ENCODE measurements at places on chromosomes 1 and 21.

DNA sequence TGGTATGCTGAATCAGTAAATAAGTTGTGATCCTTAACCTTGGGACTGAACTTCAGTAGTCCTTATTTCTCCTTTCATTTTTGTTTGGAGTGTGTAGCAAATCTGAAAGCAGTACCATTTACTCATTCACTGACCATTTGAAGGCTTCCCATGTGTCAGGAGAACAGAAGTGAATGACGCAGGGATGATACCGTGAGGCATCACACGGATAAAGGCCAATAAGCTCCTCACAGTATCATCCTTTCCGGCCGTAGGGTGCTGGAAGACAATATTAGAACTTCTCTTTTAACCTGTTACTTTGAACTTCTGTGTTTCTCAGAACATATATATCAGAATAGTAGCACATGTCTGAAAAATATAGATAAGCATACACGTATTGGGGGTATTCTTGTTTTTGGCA lies 21.3 kb downstream of the BACH1 start:
- DNase-seq = no peak

DNA sequence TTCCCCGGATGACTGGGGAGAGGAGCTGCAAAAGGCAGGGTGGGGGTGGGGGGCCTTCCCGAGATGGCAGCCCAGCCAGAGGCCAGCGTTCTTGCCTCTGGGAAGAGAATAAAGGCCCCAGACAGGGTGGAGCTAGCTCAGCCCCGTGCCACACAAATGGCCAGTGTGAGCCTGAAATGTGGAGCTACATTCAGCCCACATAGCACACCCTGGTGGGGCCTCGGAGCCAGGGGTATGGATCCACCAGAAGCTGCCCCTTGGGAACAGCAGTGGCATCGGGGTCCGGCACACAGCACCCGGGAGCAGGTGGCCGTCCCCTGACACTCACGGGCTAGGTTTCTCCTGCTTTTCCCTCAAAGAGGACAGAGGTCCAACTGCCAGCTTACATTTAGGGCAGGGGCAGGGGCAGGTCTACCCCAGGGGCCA lies 93.9 kb downstream of the PDE9A start:
- DNase-seq = no peak

DNA sequence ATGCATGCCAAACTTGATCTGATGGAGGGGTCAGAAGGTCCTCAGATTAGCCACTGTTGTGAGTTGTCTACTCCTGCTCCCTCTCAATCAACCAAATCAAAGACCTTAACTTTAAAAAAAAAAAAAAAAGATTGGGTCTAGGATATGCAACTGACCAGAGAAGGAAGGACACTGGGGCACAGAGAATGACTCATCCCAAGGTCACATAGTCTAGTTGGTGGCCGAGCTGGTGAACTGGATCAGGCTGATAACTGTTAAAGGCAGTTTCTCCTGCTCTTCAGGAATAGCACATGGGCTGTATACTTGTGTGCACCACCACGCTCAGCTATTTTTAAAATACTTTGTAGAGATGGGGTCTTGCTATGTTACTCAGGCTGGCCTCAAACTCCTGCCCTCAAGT lies 14.8 kb upstream of the S100A7 start:
- DNase-seq = no peak

DNA sequence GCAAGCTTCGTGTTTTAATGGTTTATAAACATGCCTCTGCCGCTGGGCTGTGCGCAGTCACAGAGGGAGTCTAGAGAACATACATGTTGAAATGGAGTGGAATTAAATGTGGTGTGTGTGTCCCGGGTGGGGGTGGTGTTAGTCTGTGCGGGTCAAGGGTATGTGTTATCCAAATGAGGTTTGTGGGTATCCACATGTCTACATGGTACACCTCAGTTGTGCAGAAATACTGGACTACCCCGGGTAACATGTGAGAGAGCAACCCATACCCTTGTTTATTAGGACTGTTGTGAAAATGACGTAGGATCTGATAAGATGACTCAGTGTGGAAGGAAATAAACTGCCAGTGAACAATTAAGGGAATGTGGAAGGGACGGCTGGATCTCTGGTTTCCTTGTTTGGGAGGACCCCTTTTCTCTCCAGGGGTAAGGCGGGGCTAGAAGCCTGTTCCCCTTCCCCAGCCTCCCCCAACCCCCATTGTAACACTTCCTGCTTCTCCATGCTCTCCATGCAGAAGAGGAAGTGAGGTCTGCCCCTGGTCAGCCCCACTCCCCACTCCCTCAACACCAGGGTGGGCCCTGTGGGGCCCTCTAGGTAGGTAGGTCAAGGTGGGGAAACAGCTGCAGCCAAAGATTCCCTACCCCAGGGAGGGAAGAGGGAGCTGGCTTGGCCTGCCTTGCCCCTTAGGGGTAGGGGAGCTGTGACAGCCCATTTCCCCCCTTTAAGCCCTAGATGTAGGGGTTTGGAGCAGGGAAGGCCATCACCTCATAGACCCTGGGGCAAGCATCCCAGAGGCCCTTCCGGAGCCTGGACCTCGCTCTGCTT lies 690 bp downstream of the EPS8L3 start:
- no peak for DNase-seq

- DNase-seq = no peak
Observed at GRCh38 chr1:229238674-229239415, 32.1 kb upstream of the RAB4A start.

DNA sequence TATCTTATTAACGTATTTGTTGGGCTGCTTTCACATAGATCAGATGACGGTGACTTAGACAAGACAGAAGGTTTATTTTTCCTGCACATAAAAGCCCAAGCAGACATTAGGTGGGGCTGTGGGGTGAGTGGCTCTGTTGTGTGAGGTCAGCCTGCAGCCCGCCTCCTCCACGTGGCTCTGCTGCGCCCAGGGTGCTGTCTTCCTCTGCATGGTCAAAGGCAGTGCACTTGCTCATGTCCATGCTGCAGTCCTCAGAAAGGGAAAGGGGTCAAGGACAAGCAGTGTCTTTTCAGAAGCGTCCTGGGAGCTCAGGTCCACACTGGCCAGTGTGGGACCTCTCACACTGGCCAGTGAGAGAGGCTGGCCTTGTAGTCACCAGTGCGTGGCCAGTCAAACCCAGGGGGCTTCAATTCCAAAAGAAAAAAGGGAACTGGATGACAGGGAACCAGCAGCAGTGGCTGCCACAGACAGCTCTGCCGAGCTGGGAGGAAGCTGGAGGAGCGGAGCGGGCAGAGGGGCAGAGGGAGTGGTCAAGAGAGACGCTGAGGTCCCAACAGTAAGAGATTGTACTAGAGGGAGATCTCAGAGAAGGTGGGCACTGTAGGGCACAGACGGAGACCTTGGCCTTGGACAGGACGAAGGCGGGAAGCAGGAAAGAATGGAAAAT lies 35.9 kb upstream of the SLC45A1 start:
- no peak for DNase-seq

DNA sequence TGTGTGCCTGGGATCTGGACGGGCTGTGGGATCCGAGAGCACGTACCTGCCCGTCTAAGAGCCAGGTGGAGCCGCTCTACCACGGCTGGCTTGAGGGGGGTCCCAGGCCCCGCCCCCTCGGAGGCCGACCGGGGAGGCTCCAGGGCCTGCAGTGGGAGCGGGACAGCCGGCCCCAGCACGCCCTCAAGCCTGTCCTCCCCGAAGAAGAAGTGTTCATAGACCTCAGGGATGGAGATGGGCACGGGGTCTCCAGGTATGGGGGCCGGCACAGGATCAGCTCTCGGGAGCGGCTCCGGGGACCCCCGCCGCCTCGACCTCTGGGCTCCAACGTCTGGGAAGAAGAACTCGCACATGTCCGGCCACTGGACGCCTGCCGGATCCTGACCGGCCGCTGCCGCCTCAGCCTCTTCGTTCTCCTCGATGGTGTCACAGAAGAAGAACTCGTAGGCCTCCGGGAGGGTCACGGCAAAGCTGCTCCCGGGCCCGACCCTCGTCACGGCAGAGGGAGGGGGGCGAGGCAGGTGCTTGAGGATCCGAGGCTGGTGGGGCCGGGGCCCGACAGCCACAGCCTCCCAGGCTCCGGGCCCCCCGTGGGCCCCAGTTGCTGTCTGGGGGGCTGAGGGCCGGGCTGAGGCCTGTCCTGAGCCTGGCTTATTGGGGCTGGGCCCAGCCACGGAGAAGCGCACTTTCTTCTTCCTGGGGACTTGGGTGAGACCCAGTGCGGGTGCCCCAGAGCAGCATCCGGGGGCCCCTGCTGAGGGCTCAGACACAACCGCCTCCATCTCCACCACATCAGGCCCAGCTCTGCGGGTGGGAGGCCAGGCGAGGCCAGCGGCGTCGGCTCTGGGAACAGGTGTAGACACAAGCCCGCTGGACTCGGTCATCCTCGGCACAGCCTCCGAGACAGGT lies 2.8 kb downstream of the PERM1 start:
- DNase-seq = no peak

DNA sequence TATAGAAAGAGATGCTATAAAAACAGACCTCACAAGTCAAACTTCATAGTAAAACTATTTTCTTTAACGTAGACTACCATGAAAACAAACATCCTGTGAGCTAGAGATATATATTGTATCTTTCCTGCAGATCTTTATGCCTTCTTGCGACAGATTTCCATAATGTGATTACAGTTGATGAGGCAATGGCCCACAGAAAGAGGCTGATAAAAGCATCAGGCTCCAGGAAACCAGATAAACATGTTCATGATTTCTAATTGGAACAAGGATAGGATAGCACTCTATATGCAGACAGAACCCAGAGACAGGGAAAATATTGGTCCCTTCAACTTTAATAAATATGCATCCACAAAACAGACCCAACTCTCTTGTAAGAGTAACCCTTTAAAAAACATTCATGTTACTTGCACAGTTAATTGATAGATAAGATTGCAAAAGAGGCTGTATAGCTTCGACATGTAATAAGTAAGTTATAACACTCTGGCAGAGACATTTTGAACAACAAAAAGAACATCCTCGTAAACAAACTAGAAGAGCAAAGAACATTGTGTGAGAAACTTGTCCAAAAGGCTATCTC lies 329.4 kb downstream of the AGBL4 start:
- no peak for DNase-seq

- DNase-seq = no peak
Observed at GRCh38 chr1:156376146-156376545, 7.1 kb downstream of the RHBG start.

GRCh38 chr1:155177192-155177917 lies 3.7 kb downstream of the TRIM46 start:
- no peak for DNase-seq

DNA sequence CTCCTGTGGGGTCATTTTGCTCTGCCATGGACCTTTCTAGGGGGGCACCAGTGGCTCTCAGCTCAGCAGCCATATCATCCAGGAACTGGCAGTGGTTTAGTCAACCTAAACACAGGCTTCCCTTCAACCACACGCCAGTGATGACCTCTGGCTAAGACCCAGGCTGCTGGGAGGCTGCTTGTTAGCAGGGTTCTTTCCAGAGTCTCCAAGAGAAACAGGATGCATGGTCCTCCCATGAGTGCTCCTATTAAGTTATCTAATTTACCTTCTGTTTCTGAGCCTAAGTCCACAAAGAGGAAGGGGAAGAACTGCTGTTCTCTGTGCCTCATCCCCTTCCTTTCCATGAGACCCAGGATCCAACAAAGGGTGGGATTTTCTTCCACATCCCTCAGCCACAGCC lies 137.3 kb upstream of the PLXNA2 start:
- DNase-seq = no peak

DNA sequence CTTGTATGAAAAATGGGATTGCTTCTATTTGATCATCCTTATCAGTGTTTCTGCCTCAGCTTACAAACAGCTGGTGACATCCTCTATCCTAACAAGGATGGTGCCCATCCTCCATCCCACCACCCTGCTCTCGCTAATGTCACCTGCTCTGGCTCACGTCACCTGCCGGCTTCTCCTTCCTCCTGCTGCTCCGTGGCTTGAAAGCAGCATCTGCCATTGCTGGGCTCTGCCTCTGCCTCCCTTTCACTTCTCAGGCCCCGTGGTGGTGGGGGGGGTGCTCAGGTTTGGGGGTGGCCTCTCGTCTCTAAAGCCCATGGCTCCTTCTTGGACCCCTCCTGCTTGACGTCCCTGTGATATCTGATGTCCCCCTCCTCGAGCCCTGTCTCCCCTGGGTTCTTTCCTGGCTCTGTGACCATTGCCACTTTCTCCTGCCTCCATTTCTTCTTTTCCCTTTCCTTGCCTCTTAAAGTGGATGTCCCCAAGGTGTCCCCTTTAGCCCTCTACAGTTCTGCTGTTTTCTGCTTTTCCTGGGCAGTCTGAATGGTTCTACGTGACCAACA lies 135.5 kb upstream of the ERRFI1 start:
- no peak for DNase-seq

DNA sequence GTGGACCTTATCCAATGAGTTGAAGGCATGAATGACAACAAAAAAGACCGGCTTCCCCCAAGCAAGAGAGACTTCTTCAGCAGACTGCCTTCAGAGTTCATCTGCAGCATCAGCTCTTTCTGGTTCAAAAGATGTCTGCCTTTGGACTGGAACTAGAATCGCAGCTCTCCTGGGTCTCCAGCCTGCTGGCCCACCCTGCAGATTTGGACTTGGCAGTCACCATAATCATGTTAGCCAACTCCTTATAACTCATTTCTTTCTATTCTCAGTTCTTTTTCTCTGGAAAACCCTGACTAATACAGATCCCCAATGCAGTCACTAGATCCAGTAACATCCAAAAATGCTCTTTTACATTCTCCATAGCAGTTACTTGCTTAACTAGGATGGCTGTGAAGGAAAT lies 89.2 kb upstream of the MARK1 start:
- no peak for DNase-seq

GRCh38 chr1:166676981-166677380 lies 162.3 kb upstream of the POGK start:
- no peak for DNase-seq

- no peak for DNase-seq
Observed at GRCh38 chr21:45427331-45428271, 22.6 kb downstream of the COL18A1 start.

- DNase-seq = no peak
Observed at GRCh38 chr1:169115891-169116585, 9.5 kb downstream of the ATP1B1 start.

Measured in NCI-H524 treated with DMSO at 0.1 percent for 48 hours (cell line).